ENCODE measurements at places on chromosomes 11 and 22. TPM values are rescaled to one million over a fixed set of nuclear protein-coding genes. Genes with fewer than 3 reads are reported as not detected.

DNA sequence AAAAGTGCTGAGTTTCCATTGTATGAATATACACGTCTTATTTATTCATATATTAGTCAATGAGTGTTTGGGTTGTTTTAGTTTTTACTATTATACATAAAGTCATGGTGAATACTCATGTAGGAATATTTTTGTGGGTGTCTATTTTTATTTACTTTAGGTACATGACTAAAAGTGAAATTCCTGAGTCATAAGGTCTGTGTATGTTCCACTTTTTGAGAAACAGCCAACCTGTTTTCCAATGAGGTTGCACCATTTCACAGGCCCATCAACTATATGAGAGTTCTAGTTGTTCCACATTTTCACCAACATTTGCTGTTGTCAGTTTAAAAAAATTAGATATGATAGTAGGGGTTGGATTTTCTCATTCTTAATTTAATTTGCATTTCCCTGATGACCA is 6.6 kb upstream of the OR6X1 start:
- H3K36me3 ChIP-seq, result no peaks in the 10 kb centered on the region
- no peaks in the 10 kb centered on the region for H3K4me1 ChIP-seq
- H3K4me3 ChIP-seq, result no peak overlapping the region
- H3K27ac ChIP-seq, result no peak overlapping the region

GRCh38 chr22:46053563-46054090 is 76.7 kb upstream of the WNT7B start:
- peak; percentile 57 for DNase-seq
- H3K36me3 ChIP-seq, result peaks cover 5% of the 10 kb centered on the region
- H3K4me3 ChIP-seq, result peak overlapping the region; percentile 92
- no peaks in the 10 kb centered on the region for H3K27me3 ChIP-seq
- H3K27ac ChIP-seq, result peak overlapping the region; percentile 97

DNA sequence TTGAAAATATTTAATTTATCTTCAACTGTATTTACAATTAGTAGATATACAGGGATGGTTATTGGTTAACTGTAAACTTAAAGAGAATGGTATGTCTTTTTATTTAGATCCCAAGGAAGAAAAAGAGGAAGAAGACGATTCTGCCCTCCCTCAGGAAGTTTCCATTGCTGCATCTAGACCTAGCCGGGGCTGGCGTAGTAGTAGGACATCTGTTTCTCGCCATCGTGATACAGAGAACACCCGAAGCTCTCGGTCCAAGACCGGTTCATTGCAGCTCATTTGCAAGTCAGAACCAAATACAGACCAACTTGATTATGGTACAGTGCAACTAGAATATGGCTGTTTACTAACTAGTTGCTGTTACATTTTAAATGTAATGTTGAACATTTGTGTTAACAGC is 12.7 kb upstream of the CNTF start:
- no peak overlapping the region for H3K4me3 ChIP-seq
- DNase-seq, result no peak
- H3K27ac ChIP-seq, result no peak overlapping the region
- peaks cover 58% of the 10 kb centered on the region for H3K4me1 ChIP-seq
- peaks cover 43% of the 10 kb centered on the region for H3K36me3 ChIP-seq
- H3K27me3 ChIP-seq, result no peaks in the 10 kb centered on the region

- no peaks in the 10 kb centered on the region for H3K36me3 ChIP-seq
- H3K4me3 ChIP-seq, result no peak overlapping the region
- no peak for DNase-seq
- no peak overlapping the region for H3K27ac ChIP-seq
- H3K4me1 ChIP-seq, result no peaks in the 10 kb centered on the region
These were observed 96.8 kb upstream of the ISX start for GRCh38 chr22:34969001-34969790.

Gene IGLL5
- total RNA-seq, result not detected

DNA sequence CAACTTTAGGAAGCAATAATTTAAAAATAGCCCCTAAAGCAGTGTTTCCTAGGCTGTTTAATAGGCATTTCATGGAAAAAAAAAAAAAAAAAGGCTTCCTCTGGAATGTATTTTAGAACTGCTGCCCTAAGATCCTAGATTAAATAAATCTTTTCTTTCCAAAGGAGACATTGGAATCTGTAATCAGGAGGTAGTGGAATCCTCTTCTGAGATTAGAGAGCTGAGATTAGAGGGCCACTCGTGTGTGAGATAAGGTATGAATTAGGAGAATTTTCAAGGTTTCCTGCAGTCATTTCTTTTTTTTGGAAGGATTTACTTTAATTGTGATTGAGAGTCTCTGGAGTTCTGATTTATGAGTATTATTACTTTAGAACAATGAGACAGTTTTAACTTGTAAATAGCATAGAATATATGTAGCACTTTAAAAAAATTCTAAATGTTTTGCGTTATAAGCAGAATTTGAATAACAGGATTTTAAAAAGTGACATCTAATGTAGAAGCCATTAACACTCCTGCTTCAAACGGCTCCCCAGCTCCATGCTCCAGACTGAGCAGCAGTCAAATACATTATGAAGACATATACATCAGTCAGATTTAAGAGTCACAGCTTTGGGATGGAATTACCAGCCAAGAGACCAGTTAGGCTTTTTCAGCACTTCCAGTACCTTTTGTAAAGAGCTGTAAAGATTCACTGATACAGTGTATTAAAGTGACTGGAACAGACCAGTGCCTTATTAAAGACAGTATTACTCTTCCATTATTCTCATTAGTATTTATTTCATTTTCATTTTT is 5.0 kb downstream of the EED start:
- no peak for DNase-seq
- peak overlapping the region; percentile 45 for H3K4me3 ChIP-seq
- H3K4me1 ChIP-seq, result peaks cover 55% of the 10 kb centered on the region
- peak overlapping the region; percentile 51 for H3K27ac ChIP-seq
- H3K27me3 ChIP-seq, result no peaks in the 10 kb centered on the region

- no peak for DNase-seq
- no peaks in the 10 kb centered on the region for H3K27me3 ChIP-seq
- H3K4me3 ChIP-seq, result no peak overlapping the region
- no peaks in the 10 kb centered on the region for H3K36me3 ChIP-seq
- no peak overlapping the region for H3K27ac ChIP-seq
These were observed 38.6 kb downstream of the SCGB1A1 start for GRCh38 chr11:62457478-62457877.

DNA sequence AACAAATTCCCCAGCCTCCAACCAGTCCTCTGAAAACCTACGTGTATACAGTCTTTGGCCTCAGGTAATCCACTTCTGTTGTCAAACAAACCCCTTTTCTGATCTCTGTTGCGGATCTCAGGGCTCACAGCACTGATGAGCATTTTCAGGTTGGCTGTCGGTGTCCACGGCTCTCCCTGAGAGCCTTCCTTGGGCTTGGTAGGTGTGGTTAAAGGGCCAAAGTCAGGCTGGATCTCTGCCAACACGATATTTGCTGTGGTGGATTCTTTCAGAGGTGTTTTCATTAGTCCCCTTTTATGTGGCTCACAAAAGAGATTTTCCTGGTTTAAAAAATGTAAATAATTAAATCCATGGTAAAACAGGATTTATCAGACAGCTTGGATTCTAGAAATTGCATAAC is 2.9 kb downstream of the E2F8 start:
- H3K27me3 ChIP-seq, result peaks cover 32% of the 10 kb centered on the region
- no peak overlapping the region for H3K4me3 ChIP-seq
- H3K36me3 ChIP-seq, result peaks cover 35% of the 10 kb centered on the region
- H3K27ac ChIP-seq, result no peak overlapping the region
- no peak for DNase-seq

GRCh38 chr11:117730208-117730800 is 66.7 kb downstream of the DSCAML1 start:
- no peaks in the 10 kb centered on the region for H3K36me3 ChIP-seq
- no peaks in the 10 kb centered on the region for H3K27me3 ChIP-seq
- H3K4me3 ChIP-seq, result no peak overlapping the region
- no peaks in the 10 kb centered on the region for H3K4me1 ChIP-seq
- no peak overlapping the region for H3K27ac ChIP-seq

Gene HTR3A
- not detected for total RNA-seq

DNA sequence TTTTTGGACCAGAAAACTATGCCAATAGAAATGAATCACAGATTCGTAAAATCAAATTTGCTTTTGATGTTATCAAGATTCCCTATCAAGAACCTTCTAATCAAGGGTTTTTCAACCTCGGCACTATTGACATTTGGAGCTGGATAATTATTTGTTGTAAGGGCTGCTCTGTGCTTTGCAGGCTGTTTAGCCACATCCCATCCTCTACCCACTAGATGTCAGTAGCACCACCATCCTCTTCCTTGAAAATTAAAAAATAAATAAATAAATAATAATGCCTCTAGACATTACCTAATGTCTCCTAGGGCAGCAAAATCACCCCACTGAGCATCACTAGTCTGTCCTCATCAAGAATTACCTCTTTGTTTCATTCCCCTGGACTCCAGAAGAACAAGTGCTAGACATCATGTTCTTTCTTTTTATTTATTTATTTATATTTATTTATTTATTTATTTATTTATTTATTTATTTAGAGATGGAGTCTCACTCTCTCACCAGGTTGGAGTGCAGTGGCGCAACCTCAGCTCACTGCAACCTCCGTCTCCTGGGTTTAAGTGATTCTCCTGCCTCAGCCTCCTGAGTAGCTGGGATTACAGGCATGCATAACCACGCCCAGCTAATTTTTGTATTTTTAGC is 744.7 kb downstream of the KCNA4 start:
- H3K4me1 ChIP-seq, result no peaks in the 10 kb centered on the region
- H3K27ac ChIP-seq, result no peak overlapping the region
- H3K36me3 ChIP-seq, result no peaks in the 10 kb centered on the region

DNA sequence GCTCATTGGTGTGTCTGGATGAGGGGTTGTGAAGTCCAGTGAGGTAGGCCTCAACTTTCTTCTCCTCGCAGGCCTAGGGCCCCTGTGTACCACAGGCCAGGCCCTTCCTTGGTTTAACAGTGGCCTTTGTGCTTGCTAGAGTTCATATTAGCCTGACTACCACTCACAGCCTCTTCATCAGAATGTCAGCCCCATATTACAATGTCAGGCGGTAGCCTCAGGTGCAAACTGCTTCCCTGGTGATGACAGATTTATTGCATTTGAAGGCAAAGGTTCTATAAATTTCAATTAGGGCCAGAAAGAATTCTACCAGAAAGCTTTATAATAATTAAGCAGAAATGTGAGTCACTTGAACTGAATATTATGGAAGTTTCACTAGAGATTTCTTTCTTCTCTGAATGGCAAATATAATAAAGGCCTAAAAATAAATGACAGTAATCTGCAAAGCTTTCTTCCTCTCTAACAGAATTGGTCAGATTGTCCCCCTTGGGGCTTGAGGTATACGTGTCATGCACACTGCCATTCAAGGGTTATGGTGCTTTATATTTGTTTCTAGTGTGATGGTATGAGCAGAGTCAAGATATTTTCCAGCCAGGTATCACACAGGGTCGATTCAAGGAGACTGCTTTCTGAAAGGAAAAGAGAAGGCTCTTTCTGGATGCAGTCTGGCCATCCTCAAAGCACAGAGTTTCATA is 210.3 kb downstream of the CWF19L2 start:
- no peak overlapping the region for H3K4me3 ChIP-seq
- no peak for DNase-seq
- no peaks in the 10 kb centered on the region for H3K36me3 ChIP-seq
- H3K27me3 ChIP-seq, result no peaks in the 10 kb centered on the region
- H3K4me1 ChIP-seq, result no peaks in the 10 kb centered on the region

Gene GRAMD1B
- 43.7 TPM for total RNA-seq

- H3K4me3 ChIP-seq, result no peak overlapping the region
- H3K27ac ChIP-seq, result peak overlapping the region; percentile 44
- H3K4me1 ChIP-seq, result peaks cover 16% of the 10 kb centered on the region
- no peaks in the 10 kb centered on the region for H3K27me3 ChIP-seq
- no peak for DNase-seq
These were observed 12.5 kb downstream of the TAF1D start for GRCh38 chr11:93728792-93729128.

Gene DDX17
- total RNA-seq, result 319 TPM

DNA sequence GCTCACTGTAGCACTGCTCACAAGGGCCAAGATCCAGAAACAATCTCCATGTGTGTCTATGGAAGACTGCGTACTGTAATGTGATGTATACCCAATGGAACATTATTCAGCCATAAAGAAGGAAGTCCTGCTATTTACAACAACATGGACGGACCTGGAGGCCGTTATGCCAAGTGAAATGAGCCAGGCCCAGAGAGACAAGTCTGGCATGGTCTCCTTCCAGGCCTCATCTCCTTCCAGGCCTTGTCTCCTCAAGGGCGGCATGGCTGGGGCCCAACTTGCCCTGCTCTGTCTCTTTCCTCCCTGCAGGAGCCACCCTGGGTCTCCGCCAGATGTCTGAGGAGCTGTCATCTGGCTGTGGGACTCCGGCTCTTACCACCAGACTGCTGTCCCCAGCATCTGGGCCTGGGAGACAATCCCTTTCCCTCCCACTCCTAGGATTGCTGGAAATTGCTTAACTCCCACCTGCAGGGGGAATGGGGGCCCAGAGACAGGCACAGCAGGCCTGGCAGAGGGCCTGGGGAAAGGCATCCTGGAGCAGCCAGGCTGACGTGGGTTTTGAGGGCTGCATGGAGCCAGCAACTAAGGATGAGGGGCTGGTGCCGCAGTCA is 1326.6 kb downstream of the TBC1D22A start:
- no peaks in the 10 kb centered on the region for H3K4me1 ChIP-seq
- peaks cover 10% of the 10 kb centered on the region for H3K27me3 ChIP-seq
- no peak for DNase-seq
- no peak overlapping the region for H3K27ac ChIP-seq
- no peak overlapping the region for H3K4me3 ChIP-seq

Gene ARHGAP20
- 0.22 TPM for total RNA-seq

DNA sequence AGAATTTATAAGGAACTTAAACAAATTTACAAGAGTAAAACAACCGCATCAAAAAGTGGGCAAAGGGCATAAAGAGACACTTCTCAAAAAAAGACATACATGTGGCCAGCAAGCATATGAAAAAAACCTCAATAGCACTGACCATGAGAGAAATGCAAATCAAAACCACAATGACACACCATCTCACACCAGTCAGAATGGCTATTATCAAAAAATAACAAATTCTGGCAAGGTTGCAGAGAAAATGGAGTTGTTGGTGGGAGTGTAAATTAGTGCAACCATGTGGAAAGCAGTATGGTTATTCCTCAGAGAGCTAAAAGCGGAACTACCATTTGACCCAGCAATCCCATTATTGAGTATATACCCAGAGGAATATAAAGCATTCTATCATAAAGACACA is 866.8 kb upstream of the TENM4 start:
- H3K4me3 ChIP-seq, result no peak overlapping the region
- no peaks in the 10 kb centered on the region for H3K27me3 ChIP-seq
- DNase-seq, result no peak
- H3K4me1 ChIP-seq, result no peaks in the 10 kb centered on the region
- no peak overlapping the region for H3K27ac ChIP-seq
- no peaks in the 10 kb centered on the region for H3K36me3 ChIP-seq

Gene STK33
- 0.72 TPM for total RNA-seq

Gene KRTAP5-9
- not detected for total RNA-seq

DNA sequence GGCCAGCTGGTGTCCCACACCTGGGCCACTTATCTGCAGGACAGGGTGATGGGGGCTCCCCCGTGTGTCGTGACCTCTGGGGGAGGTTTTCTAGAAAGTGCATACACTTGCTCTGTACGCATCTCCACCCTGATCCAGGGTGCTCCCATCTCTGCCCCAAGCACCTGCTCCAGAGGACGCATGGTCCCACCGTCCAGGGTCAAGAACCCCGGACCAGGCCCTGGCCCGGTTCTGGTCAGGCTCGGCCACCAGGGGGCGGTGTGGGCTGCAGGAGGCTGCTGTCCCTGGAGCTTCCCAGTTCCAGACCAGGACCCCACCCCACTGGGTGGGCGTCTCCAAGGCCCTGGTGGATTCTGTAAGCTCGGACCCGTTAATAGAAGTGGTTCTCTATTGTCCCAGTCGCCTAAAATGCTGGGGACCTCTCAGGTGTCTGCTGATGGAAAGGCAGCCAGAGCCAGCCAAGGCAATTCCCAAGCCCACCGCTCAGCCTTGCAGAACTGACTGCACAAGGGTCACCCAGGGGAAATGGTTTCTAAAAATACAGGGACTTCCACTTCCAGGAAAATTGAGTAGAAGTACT is 34.7 kb upstream of the SEPTIN5 start:
- no peak overlapping the region for H3K4me3 ChIP-seq
- H3K27ac ChIP-seq, result no peak overlapping the region
- peaks cover 9% of the 10 kb centered on the region for H3K27me3 ChIP-seq
- H3K4me1 ChIP-seq, result peaks cover 2% of the 10 kb centered on the region
